CD4-positive, alpha-beta T cell treated with Interleukin-15 for 1 hour (primary cell): ENCODE measurements at places on chromosomes 13 and 19.

DNA sequence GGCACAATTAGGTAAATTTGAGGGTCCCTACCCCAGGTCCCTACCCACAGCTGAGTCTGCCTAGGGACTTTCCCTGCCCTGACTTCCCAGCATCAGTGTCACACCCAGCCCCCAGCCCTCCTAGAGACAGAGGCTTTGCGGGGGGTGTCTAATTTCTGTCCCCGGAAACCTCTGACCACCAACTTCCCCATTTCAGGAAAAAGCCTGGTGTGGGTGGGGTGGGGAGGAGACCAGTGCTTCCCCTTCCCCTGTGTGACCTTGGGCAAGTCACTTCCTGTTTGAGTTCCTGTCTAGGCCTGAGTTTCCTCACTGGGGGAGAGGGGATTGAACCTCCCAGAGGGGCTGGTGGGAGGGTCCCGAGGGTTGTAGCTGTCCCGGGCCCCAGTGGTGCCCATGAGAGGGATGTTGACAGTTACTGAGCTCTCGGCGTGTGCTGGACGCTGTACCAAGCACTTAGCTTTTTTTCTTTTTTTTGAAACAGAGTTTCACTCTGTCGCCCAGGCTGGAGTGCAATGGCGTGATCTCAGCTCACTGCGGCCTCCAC lies 7.9 kb downstream of the VASP start:
- DNase-seq = peak; percentile 83

DNA sequence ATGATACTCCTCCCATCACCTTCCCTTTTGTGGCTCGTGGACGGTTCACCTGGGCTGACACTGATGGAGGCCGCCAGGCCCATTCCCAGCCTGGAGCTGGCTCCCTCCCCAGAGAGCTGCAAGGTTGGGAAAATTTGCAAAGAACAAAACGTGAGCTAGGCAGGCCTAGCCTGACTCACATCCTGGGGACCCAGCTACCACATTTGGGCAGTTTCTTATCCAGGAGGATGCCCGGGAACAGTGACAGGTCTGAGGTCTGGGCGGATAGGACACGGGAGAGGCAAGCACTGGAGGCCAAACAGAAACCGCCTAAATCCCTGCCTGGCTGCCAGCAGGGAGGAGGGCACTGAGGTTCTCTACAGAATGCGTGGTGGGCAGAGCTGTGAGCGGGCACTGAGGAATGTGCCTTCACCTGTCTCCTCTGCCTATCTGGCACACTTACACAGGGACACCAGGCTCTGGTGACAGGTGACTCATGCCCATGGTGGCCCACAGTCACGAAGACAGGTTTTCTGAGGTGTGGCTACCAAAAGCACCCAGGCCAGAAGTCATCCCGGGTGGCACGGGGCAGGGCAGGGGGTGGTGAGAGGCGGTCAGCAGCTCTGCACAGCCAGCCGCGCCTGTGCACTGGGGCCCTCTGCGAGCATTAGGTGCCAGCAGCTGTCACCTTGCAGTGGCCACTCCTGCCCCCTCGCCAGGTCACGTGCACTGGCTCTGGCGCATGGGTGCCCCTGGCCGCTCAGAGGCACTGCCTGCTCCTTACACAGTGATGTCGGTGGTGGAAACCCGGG lies 23.2 kb downstream of the SH3GL1 start:
- no peak for DNase-seq

GRCh38 chr13:44715287-44716230 lies 139.4 kb upstream of the TSC22D1 start:
- no peak for DNase-seq

GRCh38 chr13:91544723-91545122 lies 146.3 kb downstream of the GPC5 start:
- DNase-seq = no peak

GRCh38 chr13:79393564-79394249 lies 12.3 kb downstream of the RBM26 start:
- DNase-seq = peak; percentile 71
